Stimulated activated CD4-positive, alpha-beta T cell treated with anti-CD3 and anti-CD28 coated beads, Interleukin-1b, Interleukin-23, amount 100 ng/mL, for 48 hours (primary cell): ENCODE measurements at places on chromosomes 1 and 21.

DNA sequence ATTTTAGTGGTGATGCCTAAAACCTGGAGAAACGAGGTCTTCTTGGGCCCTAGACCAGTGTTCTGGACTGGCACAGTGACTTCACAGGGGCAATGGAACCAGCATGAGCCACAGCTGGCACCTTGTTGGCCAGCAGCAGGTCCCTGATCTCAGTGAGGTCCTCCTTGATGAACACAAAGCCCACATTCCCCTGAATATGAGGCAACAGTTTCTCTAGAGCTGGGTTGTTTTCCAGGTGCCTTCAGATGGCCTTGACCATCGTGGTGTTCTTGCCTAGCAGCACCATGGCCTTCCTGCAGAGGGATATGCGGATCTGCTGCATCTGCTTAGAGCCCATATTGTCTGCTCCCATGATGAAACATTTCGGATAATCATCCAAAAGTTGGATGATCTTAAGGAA is 44.9 kb upstream of the RAB3GAP2 start:
- DNase-seq, result no peak

- no peak for DNase-seq
Observed at GRCh38 chr1:51000160-51000559, 30.1 kb downstream of the CDKN2C start.

- no peak for DNase-seq
Observed at GRCh38 chr1:241172486-241172885, 184.5 kb downstream of the RGS7 start.

DNA sequence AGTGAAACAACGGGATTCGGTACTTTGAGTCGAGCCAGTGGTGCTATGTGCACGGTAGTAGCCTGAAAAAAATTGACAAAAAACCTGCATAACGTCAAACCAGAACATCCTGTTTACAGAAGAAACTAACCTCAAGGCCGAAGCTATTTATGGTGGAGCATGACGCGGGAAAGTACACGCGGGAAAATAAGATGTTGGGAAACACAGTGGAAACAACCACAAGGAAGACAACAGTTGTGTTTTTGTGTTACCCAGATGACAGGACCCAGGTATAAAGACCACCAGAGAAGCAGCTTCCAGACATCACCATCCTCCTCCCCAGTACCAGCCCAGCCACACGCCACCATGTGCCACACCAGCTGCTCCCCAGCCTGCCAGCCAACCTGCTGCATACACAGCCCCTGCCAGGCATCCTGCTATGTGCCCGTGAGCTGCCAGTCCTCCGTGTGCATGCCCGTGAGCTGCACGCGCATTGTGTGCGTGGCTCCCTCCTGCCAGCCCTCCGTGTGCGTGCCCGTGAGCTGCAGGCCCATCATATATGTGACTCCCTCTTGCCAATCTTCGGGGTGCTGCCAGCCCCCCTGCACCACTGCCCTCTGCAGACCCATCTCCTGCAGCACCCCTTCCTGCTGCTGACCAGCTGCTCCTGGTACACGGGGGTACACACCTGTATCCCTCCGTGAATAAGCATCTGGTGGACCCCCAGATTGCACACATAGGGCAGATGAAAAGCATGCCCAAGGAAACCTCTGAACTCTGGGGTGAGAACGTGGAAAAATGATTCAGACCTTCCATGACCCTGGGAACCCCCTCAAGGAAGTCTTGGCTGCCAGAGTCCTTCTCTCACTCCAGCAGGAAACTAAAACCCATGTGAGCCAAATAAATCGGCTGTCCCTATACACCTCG is at the start of gene KRTAP12-3:
Gene KRTAP12-3, plus strand, starts transcription at position 298 of the 906 bp plus-strand sequence. Its CDS starts 48 bp downstream, at position 346.
- no peak for DNase-seq

DNA sequence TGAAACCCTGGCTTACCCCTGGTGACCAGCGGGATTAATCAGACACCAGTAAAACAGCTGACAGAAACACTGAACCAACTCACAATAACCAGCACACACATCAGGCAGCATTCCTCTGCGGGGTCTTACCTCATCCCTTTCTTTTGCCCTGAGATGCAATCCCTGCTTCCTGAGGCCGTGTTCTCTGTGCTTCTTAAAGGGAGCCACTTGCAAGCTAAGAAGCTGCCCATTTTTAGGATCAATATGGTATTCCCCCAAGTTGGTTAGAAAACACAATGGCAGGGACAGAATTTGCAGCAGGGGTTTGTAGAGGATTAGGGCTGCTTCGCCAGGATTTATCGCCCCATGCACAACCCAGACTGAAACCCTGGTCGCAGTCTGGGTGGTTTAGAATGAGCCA is 74.7 kb upstream of the OLIG2 start:
- no peak for DNase-seq
